ENCODE measurements at places on chromosomes 11 and 22.
A peak's percentile ranks its signal among the peaks of the same experiment; 100 is the strongest.

DNA sequence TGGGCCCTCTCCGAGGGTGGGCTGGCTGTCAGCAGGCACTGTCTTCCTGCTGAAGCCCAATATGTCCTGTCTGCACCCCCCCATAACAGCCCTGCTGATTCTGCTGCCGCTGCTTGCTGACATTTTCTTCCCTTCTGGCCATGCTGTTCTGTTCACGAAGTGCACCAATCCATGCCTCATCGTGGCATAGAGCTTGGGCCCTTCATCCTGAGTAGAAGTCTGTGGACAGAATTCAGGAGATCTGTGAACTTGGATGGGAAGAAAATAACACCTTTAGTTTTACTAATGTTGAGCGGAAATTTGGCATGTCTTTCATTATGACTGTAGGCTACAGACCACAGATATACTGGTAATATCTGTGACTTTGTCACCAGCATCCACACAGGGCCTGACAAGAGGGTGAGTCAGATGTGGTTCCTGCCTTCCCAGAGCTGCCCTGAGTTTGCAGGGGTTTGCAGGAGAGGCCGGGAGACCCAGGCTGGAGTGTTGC is 14.1 kb upstream of the KIAA0930 start:
- no peak for DNase-seq

- DNase-seq, result peak; percentile 60
Observed at GRCh38 chr11:119741369-119742262, 12.6 kb upstream of the NECTIN1 start.

GRCh38 chr11:25981998-25982397 is 349.9 kb upstream of the ANO3 start:
- DNase-seq, result no peak

- no peak for DNase-seq
Observed at GRCh38 chr11:15930442-15931025, 425.8 kb downstream of the SOX6 start.

- no peak for DNase-seq
Observed at GRCh38 chr22:30643055-30643875, 7.7 kb downstream of the SLC35E4 start.

DNA sequence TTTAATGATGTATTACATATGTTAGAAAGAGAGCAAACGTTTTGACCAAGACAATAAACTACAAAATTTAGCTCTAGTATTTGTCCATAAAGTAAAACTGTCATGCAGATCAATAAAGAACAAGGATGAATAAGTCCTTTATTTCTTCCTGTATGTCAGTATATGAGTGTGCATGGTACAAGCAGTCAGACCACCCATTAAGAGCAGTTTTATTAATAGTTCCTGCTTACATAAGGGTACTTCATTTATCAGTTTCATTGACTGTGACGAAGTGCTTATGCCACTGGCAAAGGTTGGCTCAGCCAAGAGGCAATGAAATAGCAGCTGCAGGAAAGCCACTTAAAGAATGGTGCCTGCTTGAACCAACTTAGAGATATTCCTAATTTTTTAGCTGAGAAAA is 913.0 kb upstream of the CNTN5 start:
- no peak for DNase-seq

DNA sequence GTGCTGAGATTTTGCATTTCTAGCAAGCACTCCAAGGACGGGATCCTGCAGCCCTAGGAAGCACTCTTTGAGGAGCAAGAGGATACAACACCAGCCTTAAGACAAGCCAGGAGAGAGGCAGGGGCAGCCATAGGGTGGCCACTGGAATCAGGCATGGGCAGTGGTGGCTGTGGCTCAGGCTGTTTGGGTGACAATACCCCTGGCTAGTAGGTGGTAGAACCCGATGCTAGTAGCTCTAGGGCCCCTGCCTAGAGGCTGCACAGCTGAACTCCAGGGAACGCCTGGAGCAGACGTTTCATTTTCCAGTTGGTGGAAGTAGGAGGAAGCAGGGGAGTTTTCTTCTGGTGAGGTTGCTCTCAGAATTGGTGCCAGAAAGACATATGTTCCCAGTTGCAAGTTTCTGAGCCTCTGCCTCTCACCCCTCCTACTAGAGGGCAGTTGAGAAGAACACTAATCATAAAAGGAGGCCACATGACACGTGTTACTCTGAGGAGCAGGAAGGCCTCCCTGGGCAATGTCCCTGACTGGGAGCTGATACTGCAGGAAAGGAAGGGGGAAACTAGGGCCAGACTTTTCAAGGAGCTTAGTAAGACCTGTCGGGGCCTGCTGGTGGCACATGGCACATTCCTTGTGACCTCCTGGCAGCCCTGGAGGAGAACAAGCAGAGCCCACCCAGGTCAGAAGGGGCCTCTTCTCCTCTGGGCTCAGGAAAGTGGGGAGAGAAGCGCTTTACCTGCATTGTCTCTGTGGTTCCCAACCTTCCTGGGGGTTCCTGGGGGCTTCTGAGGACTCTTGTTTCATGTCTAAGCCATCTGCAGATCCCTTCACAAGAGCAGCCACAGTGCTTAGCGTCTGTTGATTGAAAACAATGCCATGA is 56.6 kb upstream of the DRD2 start:
- DNase-seq, result no peak

DNA sequence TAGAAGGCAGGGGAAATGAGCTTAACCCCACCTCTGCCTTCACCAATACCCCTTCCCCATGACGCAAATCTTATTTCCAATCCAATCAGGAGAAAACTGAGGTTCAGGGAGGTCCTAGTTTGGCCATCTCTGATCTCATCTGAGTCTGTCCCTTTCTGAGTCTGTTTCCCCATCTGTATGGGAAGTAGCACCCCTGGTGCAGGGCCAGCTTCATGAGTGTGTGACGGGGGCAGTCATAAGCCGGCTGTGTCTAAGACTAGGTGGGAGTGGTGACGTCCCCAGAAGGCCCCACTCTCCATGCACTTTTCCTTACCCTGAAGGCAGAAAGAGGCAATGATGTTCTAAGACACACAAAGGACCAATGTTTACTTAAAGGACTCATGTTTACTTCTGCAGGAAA is 72.3 kb downstream of the MN1 start:
- no peak for DNase-seq

- no peak for DNase-seq
Observed at GRCh38 chr22:28929197-28929596, 45.8 kb downstream of the ZNRF3 start.

DNA sequence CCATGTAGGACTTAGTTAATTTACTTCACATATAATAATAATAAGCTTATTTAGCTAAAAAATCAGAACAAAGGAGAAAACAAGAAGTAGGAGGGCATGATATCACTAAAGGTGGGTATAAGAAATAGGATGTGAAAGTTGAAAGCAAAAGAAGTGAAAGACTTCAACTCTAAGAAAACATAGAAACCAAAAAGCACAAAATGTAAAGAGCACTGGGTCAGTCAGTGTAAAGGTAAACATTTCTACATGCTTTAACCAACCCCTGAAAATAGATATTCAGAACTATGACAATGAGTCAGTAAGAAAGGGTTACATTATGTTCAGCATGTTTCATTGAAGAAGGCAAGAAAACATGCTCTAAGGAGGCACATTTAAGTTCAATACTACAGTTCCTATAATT is 298.8 kb downstream of the SWAP70 start:
- DNase-seq, result no peak

DNA sequence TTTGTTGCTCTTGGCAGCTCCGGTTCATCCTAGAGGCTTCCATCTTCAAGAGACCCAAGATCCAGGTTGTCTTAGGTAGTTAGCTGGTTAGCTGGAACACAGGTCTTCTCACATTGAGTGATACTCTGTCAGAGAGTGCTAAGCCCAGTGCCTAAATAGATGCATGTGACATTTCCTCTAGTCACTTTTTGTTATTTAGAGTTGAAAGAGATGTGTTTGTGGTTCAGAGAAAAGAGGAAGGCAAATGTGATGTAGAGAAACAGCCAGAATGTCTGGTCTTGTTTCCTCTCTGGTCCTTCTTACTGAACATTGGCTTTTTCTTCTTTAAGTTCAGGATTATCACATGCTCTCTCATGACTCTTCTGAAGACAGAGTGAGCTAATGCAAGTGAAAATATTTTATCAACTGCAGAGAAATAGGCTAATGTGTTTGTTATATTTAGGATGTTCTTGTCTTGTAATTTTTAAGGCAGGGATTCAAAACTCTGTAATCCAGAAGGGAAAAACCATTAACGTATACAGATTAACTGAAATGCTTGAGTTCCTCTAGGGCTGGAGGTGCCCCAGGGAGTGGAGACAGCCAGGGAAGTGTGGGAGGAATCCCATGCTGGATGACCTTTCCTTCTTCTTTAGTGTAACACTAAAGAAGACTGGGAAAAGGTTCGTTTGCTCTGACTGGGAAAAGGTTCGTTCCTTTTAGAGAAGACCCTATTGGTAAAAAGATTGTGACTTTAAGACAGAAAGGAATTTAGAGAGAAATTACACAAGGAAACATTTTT is 75.4 kb downstream of the SWAP70 start:
- no peak for DNase-seq

- DNase-seq, result no peak
Observed at GRCh38 chr11:108975026-108975425, 310.2 kb downstream of the DDX10 start.

Data from amygdala (tissue), 56 donors.